Mucosa of descending colon (tissue), 3 donors: ENCODE measurements at places on chromosomes 5 and 9. TPM values are rescaled to one million over a fixed set of nuclear protein-coding genes. Genes with fewer than 3 reads are reported as not detected.

DNA sequence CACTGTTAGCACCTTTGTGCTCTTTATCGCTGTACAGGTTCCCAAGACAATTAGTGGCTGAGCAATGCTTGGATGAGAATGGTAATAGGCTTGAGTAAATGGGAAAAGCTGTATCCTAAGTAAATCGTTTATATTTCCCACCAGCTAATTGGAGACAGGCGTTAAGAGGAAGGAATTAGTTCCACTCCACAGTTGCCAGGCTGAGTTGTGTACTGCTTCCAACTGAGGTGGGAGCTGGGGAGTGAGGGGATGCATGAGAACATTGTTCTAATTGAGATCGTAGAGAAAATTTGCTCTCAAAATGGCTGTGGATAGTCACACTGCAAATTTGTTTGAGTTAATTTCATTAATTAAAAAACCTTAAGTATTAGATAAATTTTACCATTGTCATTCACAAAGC lies 285.0 kb upstream of the ADAMTSL1 start:
- no peak for DNase-seq

Gene ESM1
- total RNA-seq, result not detected

Gene ZNF462
- 54.7 TPM for total RNA-seq

Gene PCDHGB7
- 4.5 TPM for total RNA-seq
